Stimulated activated CD4-positive, alpha-beta T cell treated with anti-CD3 and anti-CD28 coated beads, Interleukin-15, amount 100 ng/mL, for 1 hour (primary cell): ENCODE measurements at places on chromosomes 2 and 18.

DNA sequence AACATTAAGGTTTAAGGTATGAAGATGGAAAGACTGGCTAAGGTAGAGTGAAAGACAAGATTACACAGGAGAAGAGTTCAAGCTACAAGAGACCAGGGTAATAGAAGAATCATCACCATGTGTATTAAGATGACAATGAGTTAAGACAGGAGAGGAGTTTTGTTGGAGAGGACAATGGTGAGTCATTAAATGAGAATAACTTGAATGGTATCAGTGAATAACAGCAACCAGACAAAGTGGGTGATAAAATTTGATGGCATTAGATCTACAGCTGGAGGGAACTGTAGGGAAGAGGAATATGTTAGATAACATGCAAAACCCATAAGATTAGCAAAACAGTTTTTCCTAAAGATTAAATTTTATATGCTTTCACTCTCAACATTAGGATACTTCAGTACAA lies 18.8 kb upstream of the ENOSF1 start:
- no peak for DNase-seq

DNA sequence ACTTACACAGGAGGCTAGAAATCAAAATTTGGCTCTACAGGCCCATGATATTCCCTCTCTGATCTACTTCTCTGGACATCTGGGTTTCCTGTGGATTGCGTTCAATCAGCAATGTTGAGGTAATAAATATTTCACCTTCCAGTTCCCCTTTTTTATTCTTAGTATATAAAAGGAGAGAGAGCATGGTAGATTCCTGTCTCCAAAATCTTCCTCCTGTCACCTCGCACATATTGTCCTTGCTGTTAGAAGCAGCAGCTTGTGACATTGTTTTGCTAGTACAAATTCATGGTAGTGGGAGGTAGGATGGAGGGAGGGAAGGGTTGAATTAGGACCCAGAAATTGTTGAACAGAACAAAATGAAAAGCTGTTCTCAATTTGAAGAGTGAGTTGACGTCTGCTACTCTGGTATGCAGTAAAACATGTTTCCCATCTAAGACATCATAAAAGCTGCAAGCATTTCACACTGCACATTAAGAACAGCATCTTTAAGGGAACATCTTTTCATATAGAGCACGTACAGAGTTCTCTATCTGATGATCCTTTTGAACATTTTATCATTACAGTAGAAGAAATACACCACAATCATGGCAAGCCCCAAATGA lies 156.4 kb downstream of the RDH14 start:
- no peak for DNase-seq

- DNase-seq, result no peak
Measured at GRCh38 chr18:12973562-12974213, 17.5 kb upstream of the CEP192 start.

DNA sequence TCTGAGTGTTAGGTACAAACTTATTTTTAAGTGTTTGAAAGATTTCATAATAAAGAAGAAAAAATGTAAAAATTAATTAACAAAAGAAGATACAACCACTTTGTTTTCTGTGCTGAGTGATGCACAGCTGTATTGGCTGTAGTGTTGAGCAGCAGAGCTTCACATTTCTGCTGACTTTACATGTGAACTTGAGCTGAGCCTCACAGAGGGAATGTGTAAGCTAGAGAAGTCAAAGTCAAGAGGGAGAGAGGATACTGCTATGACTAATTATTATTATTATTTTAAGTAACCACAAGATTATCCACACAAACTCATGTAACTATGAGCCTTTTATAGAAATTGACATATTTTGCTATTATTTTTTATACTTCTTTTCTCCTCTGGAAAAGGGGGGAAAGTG lies 159.1 kb upstream of the ZSWIM2 start:
- no peak for DNase-seq

DNA sequence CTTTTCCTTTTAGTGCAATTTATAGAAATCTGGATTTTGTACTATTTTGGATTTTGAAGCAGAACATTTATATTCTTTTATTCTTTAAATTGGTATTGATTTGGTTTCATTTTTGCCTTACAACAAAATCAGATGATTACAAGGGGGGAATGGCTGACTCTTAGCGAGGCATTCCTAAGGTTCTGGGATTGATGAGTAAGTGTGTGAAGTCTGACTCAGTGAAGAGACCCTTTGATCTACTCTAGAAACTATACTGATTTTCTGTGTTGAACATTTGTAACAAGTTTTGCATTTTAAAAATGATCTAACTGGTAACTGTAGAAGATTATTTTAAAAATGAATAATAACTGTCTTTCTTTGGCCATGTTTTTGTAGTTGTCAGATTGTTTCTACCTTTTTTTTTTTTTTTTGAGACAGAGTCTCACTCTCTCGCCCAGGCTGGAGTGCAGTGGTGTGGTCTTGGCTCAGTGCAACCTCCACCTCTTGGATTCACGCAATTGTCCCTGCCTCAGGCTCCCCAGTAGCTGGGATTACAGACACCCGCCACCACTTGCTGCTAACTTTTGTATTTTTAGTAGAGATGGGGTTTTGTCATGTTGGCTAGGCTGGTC lies 48.7 kb downstream of the TTC39C start:
- DNase-seq, result no peak

GRCh38 chr2:72108121-72108520 lies 39.5 kb downstream of the CYP26B1 start:
- DNase-seq, result no peak

GRCh38 chr2:237253046-237253702 lies 160.8 kb downstream of the COL6A3 start:
- DNase-seq, result no peak

DNA sequence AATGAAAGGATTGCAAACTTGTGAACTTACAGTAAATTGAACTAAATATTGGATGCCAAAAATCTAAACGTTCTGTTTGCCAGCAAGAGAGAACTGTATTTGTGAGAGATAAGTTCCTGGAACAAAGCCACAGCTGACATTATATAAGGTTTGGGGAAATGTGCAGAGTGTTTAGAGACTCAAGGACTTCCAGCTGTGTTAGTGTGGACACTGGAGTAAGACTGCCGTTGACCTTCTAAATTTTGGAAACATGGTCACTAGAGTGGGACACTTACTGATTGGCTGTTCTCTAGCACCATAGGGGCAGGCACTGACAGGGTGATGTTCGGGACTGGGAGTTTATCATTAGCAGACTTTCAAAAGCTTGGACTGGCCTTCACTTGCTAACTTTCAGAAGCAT lies 40.5 kb downstream of the SCN9A start:
- no peak for DNase-seq

DNA sequence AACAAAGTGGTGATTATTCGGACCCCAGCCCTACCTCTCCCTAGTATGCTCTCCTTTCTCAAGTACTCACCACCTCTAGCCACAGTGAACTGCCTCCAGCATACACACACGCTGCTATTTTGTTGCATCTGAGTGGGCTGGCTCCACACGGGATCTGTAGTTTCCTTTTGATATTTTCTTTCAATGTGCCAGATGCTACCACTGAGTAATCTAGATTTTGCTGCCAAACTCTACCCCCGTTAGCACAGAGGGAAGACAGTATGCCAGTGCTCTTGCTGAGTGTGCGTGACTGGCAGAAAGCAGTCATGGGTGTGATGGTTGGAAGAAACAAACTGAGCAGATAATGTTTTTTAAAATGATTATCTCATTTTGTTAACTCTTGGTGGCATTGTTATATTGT lies 11.6 kb downstream of the CFLAR start:
- DNase-seq, result no peak

DNA sequence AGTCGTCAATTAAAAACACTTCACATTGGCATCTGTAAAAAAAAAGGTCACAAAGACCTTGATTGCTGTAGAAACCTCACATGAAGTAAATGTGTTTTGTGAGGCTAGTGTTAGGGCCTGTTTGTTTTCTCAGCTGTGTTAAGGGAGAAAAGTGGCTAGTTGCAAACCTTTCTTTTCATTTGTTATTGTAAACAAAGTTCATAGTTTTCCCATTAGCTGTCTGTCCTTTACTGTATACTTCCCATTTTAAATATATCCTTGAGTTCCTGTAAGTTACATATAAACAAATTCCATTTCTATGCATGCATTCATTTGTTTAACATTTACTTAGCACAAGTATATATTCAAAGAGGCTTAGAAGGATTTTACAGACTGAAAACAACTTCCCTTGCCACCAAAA lies 1250.2 kb downstream of the LRP1B start:
- DNase-seq, result no peak

- no peak for DNase-seq
Measured at GRCh38 chr2:47232738-47233415, 77.8 kb upstream of the STPG4 start.

GRCh38 chr2:134296301-134296700 lies 42.4 kb downstream of the MGAT5 start:
- no peak for DNase-seq

- DNase-seq, result no peak
Measured at GRCh38 chr2:10282611-10283105, 20.0 kb upstream of the HPCAL1 start.
